CD4-positive, alpha-beta T cell treated with Interleukin-4 for 1 hour (primary cell): ENCODE measurements at places on chromosomes 4 and X.

DNA sequence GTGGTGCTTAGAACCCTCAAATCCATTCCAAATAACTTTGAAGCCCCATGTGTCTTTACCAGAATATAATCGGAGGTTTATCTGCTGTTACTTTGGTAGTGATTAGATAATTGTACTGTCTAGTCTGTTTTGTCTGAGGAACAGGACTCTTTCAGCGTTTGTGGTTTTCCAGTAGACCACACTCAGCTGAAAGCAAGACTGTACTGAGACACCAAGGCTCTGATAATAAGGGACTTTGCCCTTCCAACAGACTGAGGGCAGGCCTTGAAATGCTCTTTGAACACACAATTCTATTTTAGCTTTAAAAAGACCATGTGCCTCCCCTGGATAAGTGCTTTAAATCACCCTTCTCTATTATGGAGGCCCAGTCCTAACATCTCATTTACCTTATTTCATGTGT, 76.1 kb downstream of the KLHL8 start:
- no peak for DNase-seq

- DNase-seq = no peak
Measured at GRCh38 chr4:152359208-152360044, 176.5 kb downstream of the FBXW7 start.

- DNase-seq = no peak
Measured at GRCh38 chr4:72951147-72951546, 118.4 kb downstream of the COX18 start.

- no peak for DNase-seq
Measured at GRCh38 chrX:142978130-142978684, 47.5 kb upstream of the SPANXN4 start.

DNA sequence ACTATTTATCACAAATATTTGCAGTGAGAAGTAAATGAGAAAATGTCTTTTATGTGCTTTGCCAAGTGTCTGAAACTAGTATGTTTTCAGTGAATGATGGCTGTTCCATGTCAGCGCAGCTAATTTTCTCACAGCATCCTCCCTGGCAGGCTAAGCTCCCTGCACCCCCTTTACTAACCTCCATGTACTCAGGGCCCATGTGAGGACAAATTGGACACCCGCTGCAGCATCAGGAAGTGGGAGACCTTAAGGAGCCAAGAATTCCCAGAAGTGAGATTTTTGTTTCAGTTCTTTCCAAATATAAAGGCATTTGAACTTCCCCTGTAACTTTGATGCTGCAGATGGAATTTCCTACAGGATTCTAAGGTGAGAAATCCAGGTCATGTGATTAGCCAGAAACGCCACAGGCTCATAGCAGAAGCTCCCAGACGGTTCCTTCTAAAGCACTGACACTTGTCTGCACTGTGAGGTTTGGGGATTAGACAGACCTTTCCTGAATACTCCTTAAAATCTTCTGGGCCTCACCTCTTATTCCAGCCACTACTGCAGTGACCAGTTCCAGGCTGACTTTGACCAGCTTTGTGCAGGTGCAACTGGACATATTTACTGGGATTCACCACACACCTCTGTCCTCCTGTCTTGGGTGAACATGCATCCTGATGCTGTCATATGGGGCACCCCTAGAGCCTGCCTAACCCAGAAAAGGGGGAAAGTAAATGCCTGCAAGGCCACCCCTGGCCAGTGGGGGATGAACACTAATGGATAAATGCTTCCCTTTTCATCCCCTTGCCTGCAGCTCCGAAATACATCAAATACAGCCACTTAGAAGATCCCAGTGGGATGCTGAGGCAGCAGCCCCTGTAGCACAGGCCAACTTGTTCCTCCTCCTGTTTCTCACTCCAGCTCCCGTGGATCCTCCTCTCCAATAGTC, 45.9 kb downstream of the LGI2 start:
- DNase-seq = no peak
